Activated CD4-positive, alpha-beta T cell treated with anti-CD3 and anti-CD28 coated beads for 36 hours (primary cell): ENCODE measurements at places on chromosomes 7 and 10. TPM values are rescaled to one million over a fixed set of nuclear protein-coding genes. Genes with fewer than 3 reads are reported as not detected.
A peak's percentile ranks its signal among the peaks of the same experiment; 100 is the strongest.

GRCh38 chr10:60669501-60669900 lies 108.8 kb upstream of the CDK1 start:
- H3K4me3 ChIP-seq, result no peak overlapping the region
- H3K27ac ChIP-seq, result no peak overlapping the region
- peaks cover 18% of the 10 kb centered on the region for H3K4me1 ChIP-seq
- DNase-seq, result no peak
- H3K36me3 ChIP-seq, result peaks cover 10% of the 10 kb centered on the region

- peak; percentile 53 for DNase-seq
- H3K27me3 ChIP-seq, result peaks cover 42% of the 10 kb centered on the region
- no peaks in the 10 kb centered on the region for H3K36me3 ChIP-seq
- H3K4me3 ChIP-seq, result no peak overlapping the region
Measured at GRCh38 chr10:23693501-23693901, 254.6 kb downstream of the OTUD1 start.

GRCh38 chr7:48058990-48059389 lies 23.6 kb downstream of the C7orf57 start:
- DNase-seq, result no peak
- H3K4me3 ChIP-seq, result no peak overlapping the region
- H3K36me3 ChIP-seq, result peaks cover 8% of the 10 kb centered on the region
- H3K27me3 ChIP-seq, result no peaks in the 10 kb centered on the region
- H3K4me1 ChIP-seq, result no peaks in the 10 kb centered on the region

DKK1 gene
- total RNA-seq, result not detected

DNA sequence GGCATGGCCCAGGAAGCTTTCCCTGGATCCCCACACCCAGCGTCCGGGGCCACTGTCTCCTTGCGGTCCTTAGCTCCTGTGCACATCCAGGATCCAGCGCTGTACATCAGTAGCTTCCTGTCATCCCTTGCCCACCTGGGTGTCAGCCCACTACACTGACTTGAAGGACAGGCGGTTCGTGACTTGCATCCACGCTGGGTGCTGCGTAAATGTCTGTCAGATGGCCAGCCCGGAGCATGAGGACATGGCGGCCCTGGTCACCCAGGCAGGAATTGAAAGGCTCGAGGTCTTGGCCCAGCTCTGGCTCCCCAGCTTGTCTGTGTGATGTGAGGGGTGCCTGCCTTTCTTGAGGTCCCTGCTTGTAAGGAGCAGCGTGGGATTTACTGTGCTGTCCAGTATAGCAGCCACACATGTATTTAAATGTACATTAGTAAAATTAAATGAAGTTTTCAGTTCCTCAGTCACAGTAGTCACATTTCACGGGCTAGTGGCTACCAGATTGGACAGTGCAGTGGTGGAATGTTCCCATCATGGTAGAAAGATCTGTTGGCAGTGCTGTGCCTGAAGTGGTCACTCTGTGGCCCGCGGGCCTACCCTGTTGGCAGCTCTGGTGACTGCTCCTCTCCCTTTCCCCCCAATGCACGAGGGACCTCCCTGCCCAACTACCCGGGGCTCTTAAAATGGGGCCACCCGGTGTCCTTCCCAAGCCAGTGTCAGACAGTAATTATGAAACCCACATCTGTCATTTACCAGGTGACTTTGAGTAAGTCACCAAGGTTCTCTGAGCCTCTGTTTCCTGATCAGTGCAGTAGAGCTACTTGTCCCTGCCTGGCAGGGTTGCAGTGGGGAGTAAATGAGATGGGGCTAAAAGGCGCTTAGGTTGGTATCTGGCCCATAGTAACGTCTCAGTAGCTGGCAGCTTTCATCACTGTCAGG lies 97.8 kb upstream of the PPIF start:
- peak; percentile 60 for DNase-seq
- no peaks in the 10 kb centered on the region for H3K27me3 ChIP-seq
- peaks cover 67% of the 10 kb centered on the region for H3K4me1 ChIP-seq
- H3K4me3 ChIP-seq, result peak overlapping the region; percentile 28

C10orf67 gene
- 0.16 TPM for total RNA-seq

DNA sequence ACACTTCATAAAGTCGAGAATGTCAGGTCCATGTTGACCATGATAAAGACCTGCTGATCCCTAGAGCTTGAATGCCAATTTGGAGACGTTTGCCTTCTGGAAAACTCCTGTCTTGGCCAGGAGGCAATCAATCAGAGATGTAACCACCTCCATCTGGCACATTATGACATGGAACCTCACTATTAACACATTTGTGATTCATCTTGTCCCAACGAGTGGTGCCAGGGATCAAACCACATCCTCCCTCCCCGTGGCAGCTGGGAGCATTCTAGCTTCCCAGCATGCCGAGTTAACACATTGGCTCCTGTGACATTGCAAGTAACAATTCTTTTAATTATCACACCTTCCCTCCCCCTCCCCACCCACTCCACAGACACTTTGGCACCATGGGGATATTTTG lies 84.0 kb upstream of the PPP1R17 start:
- DNase-seq, result no peak
- no peaks in the 10 kb centered on the region for H3K4me1 ChIP-seq
- H3K27me3 ChIP-seq, result no peaks in the 10 kb centered on the region
- H3K27ac ChIP-seq, result no peak overlapping the region

GRCh38 chr7:77542409-77542808 lies 5.3 kb downstream of the PTPN12 start:
- DNase-seq, result no peak
- no peak overlapping the region for H3K4me3 ChIP-seq
- H3K27ac ChIP-seq, result no peak overlapping the region
- H3K4me1 ChIP-seq, result peaks cover 31% of the 10 kb centered on the region
- H3K36me3 ChIP-seq, result no peaks in the 10 kb centered on the region

GRCh38 chr7:32250471-32251260 lies 180.5 kb upstream of the PDE1C start:
- no peak for DNase-seq
- no peak overlapping the region for H3K4me3 ChIP-seq
- H3K36me3 ChIP-seq, result no peaks in the 10 kb centered on the region

DNA sequence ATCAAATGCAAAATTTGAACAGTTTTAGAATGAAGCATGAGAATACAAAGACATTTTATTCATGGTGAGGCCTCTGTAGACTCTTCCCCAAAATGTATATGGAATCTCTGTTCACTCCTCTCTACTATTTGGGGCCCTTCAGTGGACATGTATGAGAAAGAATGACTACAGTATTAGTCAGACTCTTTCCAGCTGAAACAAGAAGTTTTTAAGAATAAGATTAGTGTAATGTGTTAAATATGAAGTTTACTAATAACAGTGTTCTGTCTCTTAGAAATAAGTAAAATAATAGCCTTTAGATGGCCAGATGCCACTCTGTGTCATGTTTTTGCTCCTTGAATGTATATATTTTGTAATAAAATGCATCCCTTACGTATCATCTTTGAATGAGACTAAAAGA lies 585.6 kb downstream of the SUGCT start:
- no peak for DNase-seq
- H3K4me3 ChIP-seq, result no peak overlapping the region
- H3K27ac ChIP-seq, result no peak overlapping the region
- H3K36me3 ChIP-seq, result no peaks in the 10 kb centered on the region

ZNF107 gene
- total RNA-seq, result 19.7 TPM

ZNF425 gene
- 0.43 TPM for total RNA-seq

DNA sequence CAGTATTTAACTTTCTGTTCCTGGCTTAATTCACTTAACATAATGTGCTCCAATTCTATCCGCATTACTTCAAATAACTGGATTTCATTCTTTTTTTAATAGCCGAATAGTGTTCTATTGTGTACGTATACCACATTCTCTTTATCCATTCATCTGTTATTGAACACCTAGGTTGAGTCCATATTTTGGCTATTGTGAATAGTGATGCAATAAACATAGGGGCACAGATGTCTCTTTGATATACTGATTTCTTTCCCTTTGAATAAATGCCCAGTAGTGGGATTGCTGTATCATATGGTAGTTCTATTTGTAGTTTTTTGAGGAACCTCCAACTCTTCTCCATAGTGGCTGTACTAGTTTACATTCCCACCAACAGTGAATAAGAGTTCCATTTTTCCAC lies 25.5 kb upstream of the TSPAN33 start:
- DNase-seq, result no peak
- no peak overlapping the region for H3K27ac ChIP-seq
- H3K4me3 ChIP-seq, result no peak overlapping the region
- no peaks in the 10 kb centered on the region for H3K27me3 ChIP-seq
- H3K36me3 ChIP-seq, result peaks cover 19% of the 10 kb centered on the region
- H3K4me1 ChIP-seq, result peaks cover 25% of the 10 kb centered on the region

CRYGN gene
- total RNA-seq, result 0.11 TPM

DNA sequence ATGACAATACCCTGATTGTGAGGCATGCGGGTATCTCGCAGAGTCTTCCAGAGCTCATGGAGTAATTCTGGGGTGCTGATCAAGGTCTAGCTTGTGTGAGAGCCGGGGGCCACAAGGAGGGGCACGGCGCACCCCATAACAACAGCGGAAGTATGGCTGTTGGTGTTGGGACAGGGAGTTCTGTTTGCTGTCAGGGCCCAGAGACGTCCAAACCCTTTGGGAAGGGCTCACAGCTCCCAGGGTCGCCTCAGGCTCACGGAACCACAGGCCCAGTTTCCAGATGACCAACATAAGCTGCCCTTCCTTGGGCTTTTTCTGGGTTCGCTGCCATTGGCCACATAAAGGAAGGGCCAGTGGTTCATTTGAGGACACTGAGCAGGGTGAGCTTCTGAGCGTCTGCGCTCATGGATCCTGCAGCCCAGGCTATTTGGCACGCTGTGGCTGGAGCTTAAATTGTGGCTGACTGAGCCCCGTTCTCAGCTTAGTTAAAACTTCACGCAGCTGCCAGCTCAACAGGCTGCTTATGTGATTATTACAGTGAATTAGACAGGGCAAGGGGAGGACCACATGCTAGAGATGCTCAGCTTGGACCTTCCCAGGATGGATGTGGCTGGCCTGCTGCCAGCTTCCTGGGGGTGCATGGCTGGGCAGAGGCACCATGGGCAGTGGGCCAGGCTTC lies 92.3 kb downstream of the DNAJB6 start:
- no peaks in the 10 kb centered on the region for H3K36me3 ChIP-seq
- H3K4me3 ChIP-seq, result no peak overlapping the region
- DNase-seq, result no peak

DNA sequence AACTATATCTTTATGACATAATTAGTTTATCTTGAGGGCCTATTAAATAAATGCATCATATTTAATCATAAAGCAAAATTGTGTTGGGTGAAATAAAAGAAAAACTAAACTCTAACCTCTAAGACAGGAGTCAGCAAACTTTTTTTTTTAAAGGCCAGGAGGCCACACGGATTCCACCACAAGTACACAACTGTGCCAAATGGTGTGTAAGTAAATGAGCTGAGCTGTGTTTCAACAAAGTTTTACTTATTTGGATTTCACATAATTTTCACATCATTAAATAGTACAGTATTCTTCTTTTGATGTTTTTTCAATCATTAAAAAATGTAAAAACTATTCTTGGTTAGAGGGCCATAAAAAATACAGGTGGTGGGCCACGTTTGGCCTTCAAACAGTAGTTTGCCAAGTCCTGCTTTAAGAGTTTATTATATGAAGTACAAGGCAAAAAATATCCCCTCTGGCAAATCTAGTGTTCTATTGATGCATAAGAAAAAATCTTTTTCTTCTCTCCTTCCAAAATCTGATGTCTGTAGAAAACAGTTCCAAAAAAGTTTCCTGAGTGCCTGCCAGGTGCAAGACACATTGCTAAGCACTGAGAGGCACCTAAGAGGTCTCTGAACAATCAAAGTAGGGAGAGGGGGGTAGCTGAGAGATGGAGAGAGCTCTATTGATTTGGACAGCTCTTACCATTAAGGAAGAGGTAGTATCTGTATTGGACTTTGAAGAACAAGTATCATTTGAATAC lies 26.5 kb upstream of the SPOCK2 start:
- H3K4me3 ChIP-seq, result no peak overlapping the region
- H3K36me3 ChIP-seq, result peaks cover 42% of the 10 kb centered on the region
- no peak for DNase-seq
- H3K27ac ChIP-seq, result no peak overlapping the region
- peaks cover 35% of the 10 kb centered on the region for H3K4me1 ChIP-seq
- no peaks in the 10 kb centered on the region for H3K27me3 ChIP-seq

- peaks cover 45% of the 10 kb centered on the region for H3K4me1 ChIP-seq
- H3K27me3 ChIP-seq, result no peaks in the 10 kb centered on the region
Measured at GRCh38 chr7:92778972-92779371, 57.4 kb downstream of the CDK6 start.

TRIM74 gene
- total RNA-seq, result 0.66 TPM

DNA sequence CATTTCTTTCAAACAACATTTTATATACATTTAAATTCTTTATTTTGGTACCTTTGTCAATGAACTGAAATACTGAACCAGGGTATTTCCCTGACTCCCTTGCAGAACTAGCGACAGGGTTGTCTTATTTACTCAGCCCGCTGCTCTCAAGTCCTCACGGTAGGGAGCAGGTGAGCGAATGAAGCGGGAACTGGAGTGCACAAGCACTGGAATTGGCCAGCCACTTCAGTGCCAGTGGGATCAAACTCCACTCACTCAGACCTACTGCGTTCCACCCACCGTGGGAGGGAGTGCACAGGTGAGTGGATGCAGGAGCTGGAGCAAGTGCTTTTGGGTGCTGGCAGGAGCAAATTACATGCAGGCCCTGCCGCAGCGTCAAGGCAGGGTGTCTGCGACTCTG lies 28.1 kb upstream of the NEUROD6 start:
- no peak for DNase-seq
- no peak overlapping the region for H3K4me3 ChIP-seq
- H3K4me1 ChIP-seq, result no peaks in the 10 kb centered on the region
- H3K27ac ChIP-seq, result no peak overlapping the region

CLDN3 gene
- not detected for total RNA-seq

DNA sequence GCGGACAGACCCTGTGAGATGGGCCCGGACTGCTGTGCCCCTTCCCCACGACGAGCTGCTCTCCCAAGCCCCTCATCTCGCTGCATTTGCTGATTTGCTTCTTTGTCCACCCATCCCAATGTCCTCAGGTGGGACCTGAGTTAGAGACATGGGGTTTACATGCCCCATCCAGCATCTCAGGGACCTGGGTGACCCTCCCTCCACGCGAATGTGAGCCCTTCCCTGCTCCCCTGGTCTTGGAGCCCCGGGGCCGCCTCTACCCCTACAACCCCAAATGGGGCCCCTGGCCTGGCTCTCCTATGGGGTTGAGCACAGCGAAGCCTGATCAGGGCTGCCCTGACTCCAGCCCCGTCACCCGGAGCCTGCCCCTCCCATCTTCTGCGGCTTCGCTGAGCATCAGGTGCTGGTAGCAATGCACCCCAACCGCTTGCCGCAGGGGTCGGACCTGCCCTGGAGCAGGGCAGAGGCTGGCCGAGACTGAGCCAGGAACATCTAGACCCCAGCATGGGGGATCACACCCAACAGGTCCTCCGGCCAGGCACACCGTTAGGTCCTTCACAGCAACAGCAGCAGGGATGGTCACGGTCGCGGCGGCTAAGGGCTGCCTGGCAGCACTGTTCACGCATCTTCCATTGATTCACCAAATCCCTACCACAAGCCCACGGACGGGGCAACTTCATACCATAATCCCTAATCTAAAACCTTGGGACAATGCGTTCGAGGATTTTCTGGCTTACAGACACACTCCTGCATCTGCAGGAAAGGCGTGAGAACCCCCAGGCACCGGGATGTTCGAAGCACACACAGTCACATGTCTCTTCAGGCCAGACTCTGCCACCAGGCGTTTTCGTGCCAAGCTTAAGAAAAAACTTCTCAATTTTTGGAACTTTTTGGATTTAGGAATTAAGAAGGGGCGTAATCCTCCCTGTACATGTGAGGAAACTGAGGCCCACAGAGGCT lies 15.5 kb downstream of the WDR86 start:
- peaks cover 3% of the 10 kb centered on the region for H3K4me1 ChIP-seq
- no peaks in the 10 kb centered on the region for H3K27me3 ChIP-seq
- H3K36me3 ChIP-seq, result no peaks in the 10 kb centered on the region
- no peak overlapping the region for H3K27ac ChIP-seq
